Hematopoietic multipotent progenitor cell (in vitro differentiated cells): ENCODE measurements at places on chromosomes 1 and 21. TPM values are rescaled to one million over a fixed set of nuclear protein-coding genes. Genes with fewer than 3 reads are reported as not detected.

DNA sequence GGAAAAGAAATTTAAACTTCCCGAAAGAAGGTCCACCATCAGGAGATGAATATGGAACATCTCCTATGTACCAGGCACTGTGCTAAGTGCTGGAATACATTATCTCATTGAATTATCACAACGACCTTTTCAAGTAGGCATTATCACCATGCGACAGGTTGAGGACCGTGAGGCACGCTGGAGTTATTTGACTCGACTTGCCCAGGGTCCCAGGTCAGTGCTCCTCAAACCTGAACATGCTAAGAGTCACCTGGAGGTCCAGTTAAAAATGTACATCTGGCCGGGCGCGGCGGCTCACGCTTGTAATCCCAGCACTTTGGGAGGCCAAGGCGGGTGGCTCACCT is 15.9 kb upstream of the AGTRAP start:
- no peak for DNase-seq

- DNase-seq = no peak
Observed at GRCh38 chr1:25676488-25676887, 59.9 kb downstream of the MAN1C1 start.

GRCh38 chr1:15850471-15851001 is 3.0 kb downstream of the SPEN start:
- no peak for DNase-seq

DNA sequence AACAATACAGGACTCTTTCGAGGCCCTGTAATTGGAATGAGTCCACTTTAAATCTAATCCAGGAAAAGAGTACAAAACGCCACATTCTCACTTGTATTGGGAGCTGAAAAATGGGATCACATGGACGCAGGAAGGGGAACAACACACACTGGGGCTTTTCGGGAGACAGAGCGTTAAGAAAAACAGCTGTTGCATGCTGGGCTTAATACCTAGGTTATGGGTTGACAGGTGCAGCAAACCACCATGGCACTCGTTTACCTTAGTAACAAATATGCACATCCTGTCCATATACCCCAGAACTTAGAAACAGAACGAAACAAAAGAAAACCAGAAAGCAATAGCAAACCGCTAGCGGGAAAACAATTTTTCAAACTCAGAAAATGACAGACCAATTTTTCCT is 1532.7 kb upstream of the TPTE start:
- no peak for DNase-seq

Gene TSPAN1
- total RNA-seq = not detected

DNA sequence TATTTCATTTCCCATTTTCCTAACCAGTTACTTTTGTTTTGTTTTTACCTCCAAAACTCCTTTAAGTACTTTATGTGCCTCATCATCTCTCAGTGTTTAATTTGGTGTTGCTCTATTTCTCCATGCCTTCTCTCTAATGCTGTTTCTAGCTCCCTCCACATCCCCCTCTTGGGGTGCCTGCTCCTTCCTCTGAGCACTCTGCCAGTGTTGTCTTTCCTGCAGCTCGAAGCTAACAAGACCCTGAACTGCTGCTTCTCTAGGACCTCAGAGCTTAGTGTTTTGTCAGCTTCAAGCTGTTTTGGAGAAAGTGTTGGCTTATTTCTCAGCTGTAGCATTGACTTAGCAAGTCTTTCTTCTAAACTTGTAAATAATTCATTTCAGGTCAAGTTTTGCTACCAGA is 290.6 kb downstream of the DPYD start:
- DNase-seq = no peak
